NCI-H345 (cell line): ENCODE measurements at places on chromosomes 13 and 19.

DNA sequence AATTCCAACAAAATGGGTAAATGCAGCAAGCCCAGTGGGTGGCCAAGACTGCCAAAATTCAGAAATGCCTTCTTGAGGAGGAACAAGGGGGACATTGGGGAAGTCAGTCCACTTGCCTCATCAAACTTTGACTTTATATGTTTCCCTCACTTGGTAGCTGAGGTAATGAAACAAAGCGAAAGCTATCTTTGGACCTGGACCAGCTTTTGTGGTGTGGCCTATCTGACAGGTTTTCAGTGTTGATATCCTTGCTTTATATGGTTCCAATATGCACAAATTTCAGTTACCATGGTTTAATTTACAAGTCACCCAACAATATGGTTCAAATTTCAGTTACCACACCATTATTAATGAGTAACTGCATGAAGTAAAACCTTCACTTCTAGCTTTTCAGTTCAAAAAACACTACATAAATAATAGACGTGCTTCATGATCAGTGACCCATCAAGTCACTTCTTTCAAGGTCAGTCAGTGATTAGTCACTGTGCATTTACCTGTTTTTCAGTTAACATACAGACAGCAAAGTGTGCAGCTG lies 17.7 kb upstream of the POU4F1 start:
- DNase-seq = no peak

DNA sequence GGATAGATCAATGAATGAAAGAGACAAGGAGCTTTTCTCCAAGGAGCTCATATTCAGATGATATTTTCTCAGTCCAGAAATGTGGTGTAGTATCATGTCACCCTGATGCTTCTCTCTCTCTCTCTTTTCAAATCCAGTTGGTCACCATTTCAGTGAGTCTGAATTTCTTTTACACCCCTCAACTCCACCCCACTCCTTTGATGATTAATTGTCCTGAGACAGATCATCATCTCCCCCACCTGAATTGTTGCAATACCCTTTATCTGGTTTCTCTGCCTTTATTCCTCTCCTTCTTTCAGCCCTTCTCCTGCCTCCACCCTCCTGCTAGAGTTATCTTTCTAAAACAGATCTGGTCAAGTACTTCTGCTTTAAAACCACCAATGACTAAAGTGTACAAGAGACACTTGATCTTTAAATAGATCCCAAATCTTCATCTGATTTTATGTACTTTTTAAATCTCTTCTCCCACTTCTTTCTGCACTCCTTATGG lies 299.8 kb downstream of the KLF5 start:
- DNase-seq = no peak

GRCh38 chr19:52170304-52170703 lies 1.1 kb downstream of the ZNF836 start:
- no peak for DNase-seq

DNA sequence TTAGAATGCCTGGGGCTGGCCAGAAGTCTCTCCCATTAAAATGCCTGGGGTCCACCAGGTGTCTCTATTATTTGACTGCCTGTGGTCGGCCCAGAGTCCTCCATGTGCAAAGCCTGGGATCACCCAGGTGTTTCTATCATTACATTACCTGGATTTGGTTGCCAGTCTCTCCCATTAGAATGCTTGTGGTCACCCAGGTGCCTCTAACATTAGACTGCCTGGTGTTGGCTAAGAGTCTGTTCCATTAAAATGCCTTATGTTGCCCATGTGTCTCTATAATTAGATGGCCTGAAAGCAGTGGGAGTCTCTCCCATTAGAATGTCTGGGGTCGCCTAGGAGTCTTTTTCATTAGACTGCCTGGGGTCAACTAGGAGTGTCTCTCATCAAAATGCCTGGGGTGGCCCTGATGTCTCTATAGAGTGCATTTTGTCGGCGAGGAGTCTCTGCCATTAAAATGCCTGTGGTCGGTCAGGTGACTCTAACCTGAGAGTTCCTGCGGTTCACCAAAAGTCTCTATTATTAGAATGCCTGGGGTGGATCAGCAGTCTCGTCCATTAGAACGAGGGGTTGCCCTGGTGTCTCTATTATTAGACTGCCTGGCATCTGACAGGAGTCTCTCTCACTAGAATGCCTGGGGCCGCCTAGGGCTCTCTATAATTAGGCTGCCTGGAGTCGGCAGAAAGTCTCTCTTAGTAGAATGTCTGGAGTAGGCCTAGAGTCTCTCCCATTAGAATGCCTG lies 1540.5 kb downstream of the UQCRFS1 start:
- no peak for DNase-seq

- DNase-seq = no peak
Measured at GRCh38 chr19:16457195-16457953, 14.4 kb downstream of the EPS15L1 start.

- no peak for DNase-seq
Measured at GRCh38 chr13:99367106-99367616, 60.0 kb upstream of the GPR183 start.

GRCh38 chr13:29886446-29886845 lies 36.0 kb upstream of the UBL3 start:
- no peak for DNase-seq

DNA sequence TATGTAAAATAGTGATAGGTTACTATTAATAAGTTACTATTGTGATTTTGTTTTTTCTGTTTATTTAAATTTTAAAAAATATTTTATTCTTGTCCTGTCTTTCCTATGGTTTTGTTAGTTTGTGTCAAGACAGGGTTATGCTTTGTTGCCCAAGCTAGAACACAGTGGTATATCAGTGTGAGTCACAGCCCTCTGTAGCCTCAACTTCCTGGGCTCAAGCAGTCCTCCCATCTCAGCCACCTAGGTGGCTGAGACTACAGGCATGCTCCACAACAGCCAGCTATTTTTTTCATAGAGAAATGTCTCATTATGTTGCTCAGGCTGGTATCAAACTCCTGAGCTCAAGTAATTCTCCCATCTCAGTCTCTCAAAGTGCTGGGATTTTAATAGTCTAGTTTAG lies 99.5 kb downstream of the ZNF675 start:
- no peak for DNase-seq

DNA sequence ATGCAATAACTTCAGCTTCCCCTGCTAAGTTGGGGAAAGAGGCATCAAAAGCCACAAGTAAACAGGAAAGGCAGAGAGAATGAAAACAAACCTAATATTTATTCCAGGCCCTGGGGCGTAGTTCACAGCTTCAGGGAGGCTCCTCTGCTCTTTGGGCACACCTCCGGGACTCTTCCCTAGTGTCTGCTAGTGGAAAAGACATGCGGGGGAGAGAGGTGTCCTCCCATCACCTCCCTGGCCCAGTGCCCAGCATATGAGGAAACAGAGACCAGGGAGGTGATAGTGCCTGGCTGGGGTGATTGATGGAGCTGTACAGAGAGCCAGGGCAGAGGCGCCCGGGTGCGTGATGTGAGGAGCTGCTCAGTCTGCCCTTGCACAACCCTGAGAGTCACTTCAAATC lies 71.0 kb downstream of the RASL11A start:
- DNase-seq = no peak

DNA sequence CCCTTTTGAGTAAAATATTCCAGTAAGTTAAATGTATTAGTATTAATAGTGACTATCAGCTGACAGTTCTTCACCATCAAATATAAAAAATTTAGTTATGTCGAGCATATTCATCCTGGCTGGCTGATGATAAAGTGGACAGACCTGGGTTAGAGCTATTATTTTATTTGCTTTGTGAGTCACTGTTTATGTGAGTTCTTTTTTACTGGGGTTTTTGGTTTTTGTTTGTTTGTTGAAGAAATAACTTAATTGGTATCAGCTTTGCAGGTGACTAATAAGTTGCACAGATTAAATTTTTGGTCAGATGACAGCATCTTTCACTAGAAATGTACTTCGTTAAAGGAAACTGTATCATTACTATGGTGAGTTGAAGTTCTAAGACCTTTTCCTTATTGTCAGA lies 224.7 kb downstream of the GGACT start:
- no peak for DNase-seq

DNA sequence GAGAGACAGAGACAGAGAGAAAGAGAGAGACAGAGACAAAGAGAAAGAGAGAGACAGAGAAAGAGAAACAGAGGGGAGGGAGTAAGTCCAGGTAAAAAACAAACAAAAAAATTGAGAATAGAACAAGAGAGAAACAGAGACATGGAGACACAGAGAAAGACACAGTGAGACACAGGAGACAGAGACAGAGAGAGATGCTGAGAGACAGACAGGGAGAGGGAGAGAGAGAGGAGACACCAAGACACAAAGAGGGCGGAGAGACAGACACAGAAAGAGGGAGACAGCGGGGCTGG lies 5.8 kb upstream of the PROZ start:
- DNase-seq = no peak

DNA sequence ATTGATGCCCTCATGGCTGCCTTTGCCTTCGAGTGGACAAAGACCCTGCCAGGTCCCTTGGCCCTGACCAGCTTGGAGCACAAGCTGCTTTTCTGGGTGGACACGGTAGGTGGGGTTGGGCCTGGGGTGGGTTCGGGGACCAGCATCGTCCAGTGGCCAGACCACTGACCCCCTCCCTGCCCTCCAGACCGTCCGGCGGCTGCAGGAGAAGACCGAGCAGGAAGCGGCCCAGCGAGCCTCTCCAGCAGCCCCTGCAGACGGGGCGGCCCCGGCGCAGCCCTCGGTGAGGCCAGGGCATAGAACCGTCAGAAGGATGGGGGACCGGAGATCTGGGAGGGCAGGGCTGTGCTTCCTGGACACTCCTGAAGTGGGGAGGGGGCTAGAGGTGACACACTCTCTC lies 10.6 kb downstream of the CAMSAP3 start:
- no peak for DNase-seq

GRCh38 chr19:58054901-58055874 lies 3.9 kb upstream of the ZNF135 start:
- DNase-seq = no peak

DNA sequence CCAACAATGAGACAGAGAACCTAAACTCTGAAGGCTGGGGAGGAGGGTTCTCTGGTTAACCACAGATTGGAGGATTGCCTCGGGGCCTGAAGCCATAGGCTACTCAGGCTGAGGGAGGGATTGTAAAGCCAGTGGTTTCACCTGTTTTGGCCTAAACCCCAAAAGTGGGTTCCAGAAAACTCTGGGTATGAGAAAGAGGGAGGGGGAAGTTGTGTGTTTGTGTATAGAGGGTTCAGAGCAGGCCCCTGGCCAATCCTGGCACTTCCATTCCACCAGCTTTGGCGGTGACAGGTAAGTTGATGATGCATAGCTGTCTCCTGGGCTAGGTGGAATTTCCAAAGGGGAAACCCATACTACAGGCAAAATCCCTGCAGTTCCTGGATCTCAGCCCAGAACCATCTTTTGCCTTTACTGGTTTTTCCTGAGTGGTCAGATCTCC lies 13.5 kb upstream of the CCDC97 start:
- DNase-seq = no peak

- DNase-seq = no peak
Measured at GRCh38 chr13:39945226-39945625, 289.8 kb downstream of the COG6 start.

DNA sequence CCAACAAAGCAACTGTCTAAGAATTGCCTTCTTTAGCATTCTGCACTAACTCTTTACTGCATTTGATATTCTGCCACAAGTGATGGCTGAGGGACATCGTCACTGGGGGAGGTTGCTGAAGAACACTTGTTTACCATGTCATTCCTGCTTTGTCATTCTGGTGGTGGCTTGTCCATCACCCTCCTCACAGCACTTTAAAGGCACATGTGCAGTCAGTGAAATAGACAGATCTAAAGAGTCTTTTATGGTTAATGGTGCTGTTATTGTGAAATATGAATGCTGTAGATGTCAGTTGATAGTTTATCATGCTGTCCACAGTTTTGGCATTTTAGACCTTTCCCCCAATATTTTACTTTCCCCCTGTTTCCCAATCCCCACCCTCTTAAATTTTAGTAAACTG lies 120.9 kb upstream of the TSC22D1 start:
- DNase-seq = no peak

- no peak for DNase-seq
Measured at GRCh38 chr19:5799247-5800241, 5.3 kb upstream of the NRTN start.

DNA sequence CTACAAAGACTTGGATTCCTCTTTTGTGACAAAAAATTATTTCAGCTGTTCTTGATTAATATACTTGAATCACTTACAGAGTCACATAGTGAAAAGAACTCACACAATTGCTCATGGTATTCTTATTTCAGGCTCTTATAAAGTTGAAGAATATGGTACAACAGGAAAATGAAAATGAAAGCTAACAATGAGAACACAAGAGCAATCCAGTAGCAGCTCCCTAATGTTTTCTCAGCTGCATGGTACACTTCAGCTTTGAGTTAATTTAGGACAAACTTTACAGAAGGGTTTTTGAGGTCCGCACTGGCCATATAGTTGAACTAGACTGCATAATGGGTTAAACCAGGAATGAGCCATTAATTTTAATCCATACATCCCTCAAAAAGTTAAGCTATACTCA lies 1261.8 kb downstream of the SLITRK5 start:
- no peak for DNase-seq

DNA sequence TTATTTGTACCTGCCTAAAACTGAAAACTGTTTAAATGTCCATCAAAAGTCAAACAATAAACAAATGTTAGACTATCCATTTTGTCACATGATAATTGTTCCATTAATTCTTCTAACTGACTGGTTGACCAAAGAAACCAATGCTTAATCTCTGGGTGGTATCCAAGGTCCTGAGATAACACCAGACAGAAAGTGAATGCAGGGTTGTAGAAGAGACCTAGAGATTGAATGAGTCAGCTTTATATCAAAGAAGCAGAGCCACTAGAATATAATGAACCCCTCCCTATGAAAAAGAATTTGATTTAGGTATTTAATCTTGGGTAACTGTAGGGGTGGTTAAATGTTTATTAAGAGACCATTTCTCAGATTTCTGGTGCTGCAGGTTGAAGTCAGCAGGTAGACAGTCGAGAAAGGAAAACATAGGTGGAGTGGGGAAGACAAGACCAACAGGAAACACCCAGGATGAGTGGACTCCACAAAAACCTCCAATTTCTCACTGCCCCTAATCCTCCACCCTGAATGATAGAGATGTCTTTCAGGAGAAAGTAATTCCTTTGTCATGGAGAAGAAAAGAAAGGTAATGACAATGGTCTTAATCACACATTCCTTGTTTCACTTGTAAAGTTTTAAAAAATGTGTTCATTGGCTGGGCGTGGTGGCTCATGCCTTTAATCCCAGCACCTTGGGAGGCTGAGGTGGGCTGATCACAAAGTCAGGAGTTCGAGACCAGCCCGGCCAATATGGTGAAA lies 536.4 kb downstream of the IRS2 start:
- no peak for DNase-seq

GRCh38 chr13:109715902-109716301 lies 70.5 kb downstream of the IRS2 start:
- DNase-seq = no peak
